ENCODE measurements at places on chromosomes 3 and 15.

- no peak for DNase-seq
These were observed 5.5 kb downstream of the AP2M1 start for GRCh38 chr3:184180165-184180564.

GRCh38 chr15:20355256-20355868 lies 186.2 kb downstream of the GOLGA6L6 start:
- no peak for DNase-seq

DNA sequence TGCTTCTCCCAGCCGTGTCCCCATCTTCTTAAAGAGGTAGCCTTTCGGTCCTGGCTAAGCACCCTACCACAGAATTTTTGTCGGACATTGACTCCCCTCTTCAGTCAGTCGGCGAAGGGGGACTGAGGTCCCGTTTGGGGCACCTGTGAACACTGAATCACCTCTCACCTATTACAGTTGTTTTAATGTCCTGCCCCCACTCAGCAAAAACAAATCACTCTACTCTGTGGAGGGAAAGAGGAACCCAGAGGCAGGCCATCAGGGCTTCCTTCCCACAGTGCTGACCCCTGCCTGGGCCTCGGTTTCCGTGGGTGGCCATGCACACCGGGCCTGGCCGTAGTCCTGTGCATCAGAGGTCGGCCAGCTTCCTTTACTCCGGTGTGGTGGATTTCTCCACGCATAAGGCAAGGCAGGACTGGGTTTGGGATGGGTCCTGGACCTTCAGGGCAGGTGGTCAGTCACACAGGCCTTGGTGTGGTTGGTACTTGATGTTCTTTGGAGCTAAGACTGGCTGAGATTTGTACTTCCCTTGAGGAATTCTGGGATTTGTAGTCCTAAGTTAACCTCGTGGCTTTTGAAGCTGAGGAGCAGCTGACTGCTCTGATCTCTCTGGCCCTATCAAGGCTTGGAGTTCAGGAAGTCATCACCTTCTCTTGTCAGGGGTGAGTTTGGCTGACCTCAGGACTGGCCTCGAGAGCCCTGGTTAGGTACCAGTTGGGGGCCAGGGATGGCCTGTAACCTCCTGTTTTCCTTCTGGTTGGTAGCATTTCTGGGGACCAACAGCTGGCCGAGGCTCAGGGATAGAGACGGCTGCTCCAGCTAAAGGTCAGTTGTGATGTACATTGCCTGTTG lies 627 bp upstream of the FAM131A start:
- no peak for DNase-seq

- DNase-seq, result no peak
These were observed 17.4 kb downstream of the LHFPL4 start for GRCh38 chr3:9536212-9536611.

GRCh38 chr3:120637851-120638559 lies 41.9 kb downstream of the NDUFB4 start:
- no peak for DNase-seq

- no peak for DNase-seq
These were observed 303.8 kb upstream of the NECTIN3 start for GRCh38 chr3:110767838-110768237.

GRCh38 chr3:192005989-192006388 lies 545.0 kb downstream of the PYDC2 start:
- DNase-seq, result no peak

DNA sequence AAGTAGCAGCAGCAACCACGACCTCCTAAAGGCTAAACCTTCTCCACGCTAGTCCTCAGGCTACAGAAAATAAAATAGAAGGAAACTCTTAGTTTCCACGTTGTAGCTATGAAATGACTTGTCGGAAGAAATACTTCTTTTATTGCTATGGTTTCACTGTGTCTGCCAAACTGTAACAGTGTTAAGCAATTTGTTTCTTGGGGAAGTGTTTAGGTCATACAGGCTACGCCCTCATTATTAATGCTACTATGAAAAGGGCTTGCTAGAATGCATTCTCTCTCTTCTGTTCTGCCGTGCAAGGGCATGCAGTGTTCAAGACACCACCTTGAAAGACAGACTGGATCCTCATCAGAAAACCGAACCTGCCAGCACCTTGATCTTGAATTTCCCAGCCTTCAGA lies 462.7 kb downstream of the PLOD2 start:
- no peak for DNase-seq

DNA sequence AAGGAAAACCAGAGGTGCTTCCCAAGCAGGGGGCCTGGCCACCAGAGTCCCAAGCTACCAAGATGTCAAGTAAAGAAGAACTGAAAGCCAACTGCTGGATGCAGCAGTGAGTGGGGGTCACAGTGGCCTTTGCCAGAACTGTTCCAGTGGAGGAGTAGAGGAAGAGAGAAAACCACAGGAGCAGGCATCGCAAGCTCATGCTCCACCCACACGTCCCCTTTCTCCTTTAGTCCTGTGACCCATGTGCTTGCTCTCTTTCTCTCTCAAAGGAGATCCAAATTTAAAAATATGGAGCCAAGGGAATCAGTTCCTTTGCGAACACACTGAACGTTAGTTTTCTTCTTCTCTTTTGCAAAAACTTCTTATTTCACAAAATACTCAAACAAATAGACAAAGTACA lies 12.4 kb upstream of the ABHD2 start:
- DNase-seq, result no peak

- DNase-seq, result no peak
These were observed 570 bp downstream of the PCNP start for GRCh38 chr3:101574388-101575112.

DNA sequence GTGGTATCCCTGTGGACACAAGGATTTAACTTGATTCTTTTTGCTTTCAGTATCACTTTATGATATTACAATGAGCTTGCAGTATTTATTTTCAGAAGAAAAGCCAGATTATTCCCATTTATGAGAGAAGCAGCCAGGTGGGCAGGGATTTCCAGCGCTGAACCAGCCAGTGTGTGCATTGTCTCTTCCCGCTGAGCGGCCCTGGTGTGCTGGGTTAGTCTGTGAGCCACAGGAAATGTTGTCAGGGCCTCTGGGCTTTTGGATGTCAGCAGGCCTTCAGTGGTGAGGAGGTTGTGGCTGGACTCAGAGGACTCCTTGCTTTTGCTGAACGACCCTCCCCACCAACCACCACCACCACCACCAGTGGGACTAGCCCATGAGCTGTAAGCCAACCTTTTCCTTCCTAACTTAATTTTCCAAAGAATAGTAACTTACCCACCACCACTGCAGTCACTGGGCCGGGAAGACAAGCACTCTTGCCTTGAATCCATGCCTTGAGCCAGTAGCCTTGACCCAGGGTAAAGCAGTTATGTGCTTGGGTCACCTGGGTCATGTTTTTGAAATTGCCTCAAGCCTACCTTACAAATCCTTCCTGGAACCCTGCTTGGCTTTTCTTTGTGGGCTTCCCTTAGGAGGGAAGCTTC lies 33.1 kb downstream of the FLNB start:
- DNase-seq, result no peak

- no peak for DNase-seq
These were observed 96.2 kb downstream of the CLSTN2 start for GRCh38 chr3:140031170-140031569.

GRCh38 chr3:134619884-134620445 lies 30.9 kb downstream of the KY start:
- no peak for DNase-seq

DNA sequence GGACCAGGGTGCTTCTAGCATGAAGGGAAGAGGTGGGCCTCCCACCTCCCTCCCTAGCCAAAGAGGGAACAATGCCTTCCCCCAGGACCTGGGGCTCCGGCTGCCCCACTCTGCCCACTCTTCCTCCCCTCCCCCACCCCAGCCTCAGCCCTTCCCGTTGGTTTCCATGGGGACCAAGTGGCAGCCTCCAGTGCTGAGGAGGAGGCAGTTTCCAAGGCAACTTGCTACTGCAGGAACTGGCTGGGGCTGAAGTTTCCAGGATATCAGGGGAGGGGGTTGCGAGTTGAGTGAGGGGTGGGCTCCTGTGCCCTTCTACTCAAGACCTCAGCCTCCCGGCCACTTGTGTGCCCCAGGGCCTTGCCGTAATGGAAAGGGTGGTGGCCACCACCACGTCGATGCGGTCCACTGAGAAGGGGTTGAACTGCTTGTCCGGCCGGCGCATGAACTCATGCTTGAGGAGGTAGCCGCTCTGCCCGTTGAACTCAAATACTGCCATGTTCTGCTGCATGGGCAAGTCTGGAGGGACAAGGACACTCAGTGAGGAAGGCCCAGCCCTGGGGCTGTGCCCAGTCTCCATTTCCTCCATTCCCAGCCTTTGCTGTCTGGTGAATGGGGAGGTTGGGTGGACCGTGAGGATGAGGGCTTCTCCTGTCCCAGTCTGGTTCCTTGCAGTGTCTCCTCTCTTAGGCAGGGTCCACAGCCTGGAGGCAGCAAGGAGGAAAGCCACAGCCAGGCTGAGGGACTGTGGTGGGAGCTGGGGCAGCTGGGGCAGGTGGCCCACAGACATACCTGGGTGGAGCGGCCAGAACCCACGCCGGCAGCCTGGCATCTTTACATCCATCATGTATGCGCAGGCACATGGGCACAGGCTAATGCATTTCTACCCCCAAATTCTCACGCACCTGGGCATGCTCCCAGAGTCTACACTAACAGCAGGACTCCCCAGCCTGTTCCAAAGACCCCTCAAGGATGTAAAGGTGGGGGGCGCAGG lies 11.3 kb upstream of the ANKRD63 start:
- no peak for DNase-seq

DNA sequence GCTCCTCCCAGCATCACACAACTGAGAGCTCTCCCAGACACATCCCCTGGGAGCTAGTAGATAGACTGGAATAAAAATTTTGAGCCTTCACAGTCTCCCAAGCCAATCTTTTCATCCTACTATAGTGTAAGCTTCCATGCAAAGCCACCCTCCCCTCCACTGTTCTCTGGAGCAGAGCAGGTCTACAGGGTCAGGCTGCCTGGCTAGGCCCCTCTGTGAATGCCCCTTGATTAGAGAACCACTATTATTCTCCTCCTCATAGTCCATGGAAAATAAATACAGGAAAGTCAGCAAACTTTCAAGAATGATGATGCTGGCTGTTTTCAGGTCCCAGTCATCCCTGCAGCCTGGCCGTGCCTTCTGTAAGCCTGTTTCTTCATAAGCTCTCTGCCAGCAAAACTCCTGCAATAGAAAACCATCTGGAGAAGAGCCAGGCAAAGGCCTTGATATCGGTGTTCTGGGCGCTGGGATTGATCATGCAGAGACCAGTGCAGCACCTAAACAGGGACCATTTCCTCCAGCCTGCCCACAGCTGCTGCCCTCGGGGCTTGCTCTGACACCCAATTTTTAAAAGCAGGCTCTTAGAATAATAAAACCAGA lies 51.7 kb downstream of the CRYGS start:
- no peak for DNase-seq

- no peak for DNase-seq
These were observed 338.4 kb upstream of the FRG2C start for GRCh38 chr3:75325716-75326115.

- no peak for DNase-seq
These were observed 440.7 kb downstream of the MAGI1 start for GRCh38 chr3:65597952-65598413.

GRCh38 chr3:128307781-128308469 lies 154.6 kb downstream of the EEFSEC start:
- no peak for DNase-seq

GRCh38 chr3:194854206-194854605 lies 168.5 kb downstream of the FAM43A start:
- no peak for DNase-seq

DNA sequence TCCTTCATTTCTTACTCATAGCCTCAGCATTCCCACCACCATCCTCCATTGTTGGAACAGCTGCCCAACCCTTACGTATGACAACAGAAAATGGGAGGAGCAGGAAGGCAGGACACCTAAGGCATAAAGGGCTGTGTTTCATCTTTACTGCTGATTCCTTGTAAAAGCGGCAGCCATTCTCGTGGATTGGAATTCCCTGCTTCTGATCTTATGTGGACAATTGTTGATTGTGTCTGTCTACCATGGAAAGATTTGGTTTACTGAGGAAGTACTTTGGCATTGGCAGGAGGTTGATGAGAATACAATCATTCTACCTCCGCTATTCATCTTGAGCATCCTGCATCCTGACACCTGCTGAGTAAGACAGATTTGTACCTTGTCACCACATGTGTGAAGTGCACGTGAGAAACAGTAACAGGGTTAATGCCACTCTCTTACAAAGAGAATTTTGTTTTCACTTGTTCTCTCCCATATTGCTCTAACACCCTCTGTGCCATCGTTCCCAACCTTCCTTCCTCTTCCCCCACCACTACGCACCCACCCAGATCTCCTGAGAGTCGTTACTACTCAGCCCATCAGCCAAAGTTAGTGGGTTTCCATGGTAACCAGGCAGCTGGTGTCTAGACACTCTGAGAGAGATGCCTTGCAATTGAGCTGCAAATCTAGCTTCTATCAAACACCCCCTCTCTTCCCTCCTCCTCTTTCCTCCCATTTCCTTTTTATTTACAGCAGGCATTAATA lies 75.7 kb downstream of the GAP43 start:
- no peak for DNase-seq

DNA sequence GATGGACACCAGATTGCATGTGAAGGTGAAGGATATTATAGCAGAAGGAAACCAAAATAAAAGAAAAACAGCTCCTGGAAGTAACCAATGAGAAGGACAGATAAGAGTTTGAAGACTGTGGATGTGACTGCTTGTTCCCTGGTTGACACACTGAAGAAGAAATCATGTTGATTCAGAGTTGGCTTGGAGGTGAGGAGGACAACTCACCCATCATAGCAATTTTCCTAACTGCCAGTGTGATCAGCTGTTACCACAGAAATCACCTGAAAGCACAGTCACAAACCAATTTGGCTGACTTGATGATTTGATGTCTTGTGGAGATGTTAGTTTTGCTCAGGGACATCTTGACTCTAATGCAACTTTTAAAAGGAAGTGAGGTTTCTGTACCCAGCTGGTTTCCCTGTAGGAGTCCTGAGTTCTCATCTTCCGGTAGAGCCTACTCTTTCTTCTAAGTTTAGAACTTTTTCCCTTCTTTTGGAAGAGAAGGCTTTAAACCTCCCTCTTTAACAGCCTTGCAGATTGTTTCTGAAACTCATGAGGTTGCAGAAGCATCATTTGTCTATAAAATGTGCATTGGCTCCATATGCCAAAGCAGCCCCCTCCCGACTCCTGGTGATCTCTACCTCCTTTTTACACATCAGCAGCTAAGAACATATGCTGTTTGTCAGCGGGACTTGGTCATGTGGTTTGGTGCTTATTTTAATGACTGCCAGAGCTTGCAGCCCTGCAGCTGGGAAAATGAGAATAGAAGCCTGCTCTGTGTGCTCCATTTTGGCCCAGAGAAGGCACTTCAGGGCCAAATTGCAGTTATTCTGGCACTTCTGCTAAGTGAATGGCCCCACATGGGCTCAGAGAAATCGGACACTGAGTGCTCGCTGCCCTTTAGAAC lies 10.3 kb downstream of the ATG7 start:
- no peak for DNase-seq

DNA sequence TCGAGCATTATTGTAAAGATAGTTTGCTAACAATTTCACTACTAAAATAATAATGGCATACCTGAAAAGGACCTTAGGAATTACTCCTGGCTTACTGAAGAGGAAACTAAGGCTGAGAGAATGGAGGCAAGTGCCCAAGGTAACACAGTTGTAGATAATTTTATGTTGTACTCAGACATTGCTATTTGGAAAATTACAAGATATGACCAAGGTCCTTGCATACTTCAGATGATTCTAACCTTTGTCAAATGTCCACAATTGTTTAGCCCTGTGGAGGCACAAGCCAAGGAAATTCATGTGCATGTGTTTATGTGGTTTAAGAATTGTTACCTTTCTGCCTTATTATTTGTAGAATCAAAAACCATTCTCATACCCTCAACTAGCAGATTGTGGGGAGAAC lies 105.7 kb downstream of the TUSC7 start:
- DNase-seq, result no peak
